ENCODE measurements at places on chromosomes 1 and 21. TPM values are rescaled to one million over a fixed set of nuclear protein-coding genes. Genes with fewer than 3 reads are reported as not detected.

The ERMAP gene
- 36.5 TPM for total RNA-seq

The OR2L13 gene
- total RNA-seq = not detected

The CR1L gene
- total RNA-seq = not detected

The KIAA1614 gene
- total RNA-seq = 8.7 TPM

The ZNF695 gene
- not detected for total RNA-seq

The C4BPA gene
- not detected for total RNA-seq

The SARS1 gene
- 264 TPM for total RNA-seq

The PLEKHA6 gene
- 4.6 TPM for total RNA-seq

DNA sequence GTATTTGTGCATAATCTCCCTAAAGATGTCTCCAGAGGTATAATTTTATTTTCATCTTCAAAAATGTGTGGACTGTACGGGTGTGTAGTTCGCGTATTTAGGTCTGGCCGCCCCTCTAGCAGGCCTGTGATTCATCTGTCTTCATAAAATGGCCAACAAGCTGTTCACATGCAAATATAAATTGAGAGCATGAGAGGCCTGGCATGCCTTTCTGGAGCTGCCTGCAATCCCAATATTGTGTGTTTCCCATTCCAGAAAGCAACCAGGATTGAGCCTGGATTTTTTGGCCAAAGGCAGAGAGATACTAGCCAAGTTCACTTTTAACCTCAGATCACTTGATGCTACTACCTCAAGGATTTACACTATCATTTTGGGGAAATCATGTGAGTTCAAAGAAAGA, 197.2 kb downstream of the NFIA start:
- H3K36me3 ChIP-seq = no peaks in the 10 kb centered on the region
- no peak overlapping the region for H3K4me3 ChIP-seq
- H3K27ac ChIP-seq = no peak overlapping the region
- H3K4me1 ChIP-seq = peaks cover 28% of the 10 kb centered on the region

GRCh38 chr1:105317976-105318375, 1568.3 kb downstream of the AMY1C start:
- no peak for DNase-seq
- H3K27me3 ChIP-seq = no peaks in the 10 kb centered on the region
- no peak overlapping the region for H3K4me3 ChIP-seq
- H3K27ac ChIP-seq = no peak overlapping the region
- no peaks in the 10 kb centered on the region for H3K36me3 ChIP-seq

Data from thyroid gland (tissue), 4 donors.